ENCODE measurements at places on chromosomes 3 and 15.

GRCh38 chr3:169457807-169458697 is 205.5 kb downstream of the MECOM start:
- DNase-seq: no peak

DNA sequence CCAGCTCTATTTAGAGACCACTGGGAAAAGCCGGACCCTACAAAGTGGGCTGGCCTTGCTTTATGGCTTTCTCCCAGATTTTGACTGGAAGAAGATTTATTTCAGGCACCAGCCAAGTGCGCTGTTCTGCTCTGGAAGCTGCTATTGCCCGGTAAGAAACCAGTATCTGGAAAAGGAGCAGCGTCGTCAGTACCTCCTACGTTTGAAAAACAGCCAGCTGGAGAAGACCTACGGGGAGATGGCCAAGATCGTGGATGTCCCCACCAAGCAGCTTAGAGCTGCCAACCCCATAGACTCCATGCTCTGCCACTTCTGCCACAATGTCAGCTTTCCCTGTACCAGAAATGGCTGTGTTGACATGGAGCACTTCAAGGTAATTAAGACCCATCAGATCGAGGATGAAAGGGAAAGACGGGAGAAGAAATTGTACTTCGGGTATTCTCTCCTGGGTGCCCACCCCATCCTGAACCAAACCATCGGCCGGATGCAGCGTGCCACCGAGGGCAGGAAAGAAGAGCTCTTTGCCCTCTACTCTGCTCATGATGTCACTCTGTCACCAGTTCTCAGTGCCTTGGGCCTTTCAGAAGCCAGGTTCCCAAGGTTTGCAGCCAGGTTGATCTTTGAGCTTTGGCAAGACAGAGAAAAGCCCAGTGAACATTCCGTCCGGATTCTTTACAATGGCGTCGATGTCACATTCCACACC is 60.9 kb downstream of the PXYLP1 start:
- DNase-seq: no peak

GRCh38 chr3:58198804-58199203 is 12.0 kb downstream of the DNASE1L3 start:
- no peak for DNase-seq

DNA sequence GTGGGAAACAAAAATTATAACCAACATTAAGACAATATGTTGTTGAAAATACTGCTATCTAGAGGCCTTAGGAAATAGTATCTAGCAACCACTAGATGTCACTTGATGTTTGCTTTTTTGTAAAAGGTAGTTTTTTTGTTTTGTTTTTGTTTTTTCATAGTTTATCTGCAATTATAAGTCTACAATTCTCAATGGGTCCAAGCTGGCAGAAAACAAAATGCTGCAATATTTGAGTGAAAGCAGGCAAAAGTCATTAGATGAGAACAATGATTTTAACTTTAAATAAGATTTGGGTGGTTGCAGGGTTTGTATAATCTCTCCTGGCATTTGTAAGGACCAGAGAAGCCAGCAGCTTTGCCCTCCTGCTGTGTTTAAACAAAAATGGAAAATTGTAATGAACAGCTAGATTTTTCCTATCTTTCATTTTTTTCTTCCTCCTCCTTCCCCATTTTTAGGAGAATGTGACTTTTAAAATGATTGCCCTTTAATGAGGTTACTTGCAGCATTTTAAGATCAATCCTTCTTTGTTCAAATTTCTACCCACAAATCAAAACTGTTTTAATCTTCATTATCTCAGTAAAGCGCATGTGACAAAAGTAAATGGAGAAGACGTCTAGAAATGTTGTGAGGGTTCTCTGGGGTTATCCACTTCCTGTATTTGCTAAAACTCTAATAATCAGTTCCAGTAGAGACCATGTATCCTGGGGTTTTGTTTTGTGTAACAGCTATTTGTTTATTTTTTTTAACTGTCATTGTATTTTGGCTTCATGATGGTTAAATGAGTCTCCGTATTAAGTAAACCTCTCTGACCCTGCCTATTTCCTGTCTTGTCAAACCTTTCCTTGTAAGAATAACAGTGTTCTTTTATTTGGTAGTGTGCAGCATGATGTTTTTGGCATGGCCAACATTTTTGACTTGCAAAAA is 27.3 kb downstream of the DUT start:
- peak; percentile 61 for DNase-seq

DNA sequence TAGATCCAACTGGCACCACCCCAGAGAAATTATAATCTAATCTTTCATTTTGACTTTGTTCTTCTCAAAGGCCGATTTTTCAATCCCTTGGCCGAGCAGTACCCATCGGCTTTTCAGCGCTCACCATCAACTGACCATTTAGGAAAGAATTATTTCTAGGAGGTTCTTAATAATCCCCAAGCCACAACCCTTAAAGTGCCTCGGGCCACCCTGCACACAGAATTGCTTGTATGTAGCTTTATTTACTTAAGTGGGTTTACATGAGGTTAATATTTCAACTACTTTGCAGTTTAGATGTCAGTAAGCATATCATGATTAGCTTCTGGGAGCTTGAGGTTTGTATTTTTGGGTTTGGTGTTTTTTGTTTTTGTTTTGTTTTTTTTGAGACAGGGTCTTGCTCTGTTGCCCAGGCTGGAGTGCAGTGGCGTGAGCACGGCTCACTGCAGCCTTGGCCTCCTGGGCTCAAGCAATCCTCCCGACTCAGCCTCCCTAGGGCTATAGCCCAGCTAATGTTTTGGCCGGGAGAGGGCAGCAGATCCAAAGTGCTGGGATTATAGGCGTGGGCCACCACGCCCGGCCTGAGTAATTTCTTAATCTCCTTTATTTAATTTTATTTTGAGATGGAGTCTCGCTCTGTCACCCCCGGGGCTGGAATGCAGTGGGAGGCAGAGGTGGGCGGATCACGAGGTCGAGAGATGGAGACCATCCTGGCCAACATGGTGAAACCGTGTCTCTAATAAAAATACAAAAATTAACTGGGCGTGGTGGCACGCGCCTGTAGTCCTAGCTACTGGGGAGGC is 801 bp upstream of the CDAN1 start:
- no peak for DNase-seq

DNA sequence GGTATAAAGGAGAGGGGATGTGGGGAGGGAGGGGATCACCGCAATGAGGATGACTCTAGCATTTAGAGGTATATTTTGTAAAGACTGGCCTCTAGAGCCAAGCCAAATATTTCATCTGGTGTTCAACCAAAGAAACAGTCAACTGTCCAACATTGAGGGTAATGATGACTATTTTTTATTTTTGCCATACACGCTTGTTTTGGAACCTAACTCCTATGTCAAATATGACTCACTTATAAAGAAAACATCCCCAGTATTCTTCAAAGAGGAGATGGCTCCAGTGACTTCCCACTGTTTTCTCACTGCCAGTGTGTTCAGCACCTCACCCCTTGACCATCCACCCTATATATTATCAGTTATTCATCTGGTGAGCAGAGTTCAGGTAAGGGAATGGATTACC is 77.3 kb downstream of the WNT5A start:
- DNase-seq: no peak

DNA sequence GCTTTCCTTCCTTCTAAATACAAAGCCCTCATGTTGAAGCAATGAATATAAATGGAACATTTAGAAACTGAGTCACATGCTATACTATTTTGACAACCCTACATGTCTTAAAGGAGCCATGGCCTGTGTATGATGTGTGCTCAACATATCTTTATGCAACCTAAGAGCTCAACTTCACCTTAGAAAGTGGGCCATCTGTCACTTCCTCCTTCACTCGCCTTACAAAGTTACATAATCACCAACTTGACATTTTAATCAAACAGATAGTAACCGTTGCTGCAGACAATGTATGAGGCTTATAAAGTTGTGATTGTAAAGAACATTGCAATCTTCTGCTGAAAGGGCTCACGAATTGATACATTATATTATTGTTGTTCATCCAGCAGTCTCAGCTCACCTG is 163.6 kb downstream of the SERPINI1 start:
- DNase-seq: no peak

- no peak for DNase-seq
Measured at GRCh38 chr3:54159917-54160316, 37.6 kb downstream of the CACNA2D3 start.

GRCh38 chr3:194472290-194472920 is 14.4 kb downstream of the ATP13A3 start:
- peak; percentile 69 for DNase-seq

DNA sequence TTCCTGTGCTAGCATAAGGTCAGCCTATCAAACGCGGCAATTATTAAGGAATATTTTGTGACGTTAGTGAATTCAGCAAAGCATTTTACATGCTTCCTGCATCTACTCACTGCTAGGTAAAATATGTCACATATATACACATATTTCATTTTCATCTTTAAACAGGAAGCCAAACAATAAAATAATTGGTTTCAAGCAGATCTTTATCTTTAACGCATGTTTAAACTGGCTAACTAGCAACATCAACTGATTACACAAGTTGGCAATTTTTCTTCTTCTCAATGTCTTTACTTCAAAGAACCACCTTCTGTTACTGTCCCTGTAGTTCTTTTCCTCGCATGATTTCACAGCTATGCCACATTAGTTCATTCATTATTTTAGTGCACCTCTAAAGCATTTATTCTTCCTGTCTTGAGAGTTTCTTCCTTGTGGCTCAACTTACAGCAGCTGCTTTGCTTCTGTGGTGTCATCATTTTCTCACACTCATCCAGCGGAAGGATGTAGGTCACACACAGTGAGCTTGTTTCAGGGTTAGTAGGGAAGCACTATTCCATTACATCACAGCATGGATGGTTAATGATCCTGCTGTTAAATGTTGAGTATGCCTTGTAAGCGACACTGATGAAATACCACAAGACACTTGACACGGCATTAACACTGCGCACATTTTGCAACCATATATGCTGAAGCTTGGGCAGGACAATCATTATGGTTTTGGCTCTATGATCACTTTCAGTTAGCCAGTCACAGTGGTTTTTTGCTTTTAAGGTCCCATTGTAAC is 2.3 kb upstream of the BCHE start:
- DNase-seq: no peak

DNA sequence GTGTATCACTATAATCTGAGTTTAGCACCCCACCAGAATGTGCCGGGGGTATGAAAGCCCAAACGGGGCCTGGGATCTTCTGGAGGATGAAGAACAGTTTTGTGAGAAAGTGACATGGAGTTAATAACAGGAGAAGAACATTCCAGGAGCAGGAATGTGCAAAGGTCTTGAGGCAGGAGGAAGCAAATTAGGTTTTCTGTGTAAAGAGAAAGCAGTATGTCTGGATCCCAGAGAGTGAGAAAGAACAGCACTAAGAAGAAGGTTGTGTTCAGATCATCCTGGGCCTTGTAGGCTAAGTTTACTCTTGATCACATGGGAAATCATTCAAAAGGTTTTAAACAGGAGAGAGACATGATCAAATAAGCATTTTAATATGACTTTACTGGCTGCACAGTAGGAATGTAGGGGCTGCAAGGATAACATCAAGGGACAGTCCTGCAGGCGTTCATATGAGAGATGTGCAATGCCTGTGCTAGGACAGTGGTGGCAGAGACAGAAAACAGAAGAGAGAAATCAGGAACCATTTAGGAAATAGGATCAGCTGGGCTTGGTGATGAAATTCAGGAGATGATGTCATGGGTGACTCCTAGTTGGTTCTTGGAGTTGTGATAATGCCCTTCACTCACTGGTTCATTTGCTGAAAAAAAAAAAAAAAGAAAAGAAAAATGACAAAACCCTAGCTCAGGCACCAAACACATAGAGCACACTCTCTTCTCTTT is 113.5 kb downstream of the TNIK start:
- no peak for DNase-seq

GRCh38 chr15:31147944-31148296 is 46.4 kb upstream of the TRPM1 start:
- no peak for DNase-seq

- DNase-seq: no peak
Measured at GRCh38 chr3:134371542-134372324, 2.5 kb downstream of the AMOTL2 start.
